ENCODE measurements at places on chromosomes 13 and 19. TPM values are rescaled to one million over a fixed set of nuclear protein-coding genes. Genes with fewer than 3 reads are reported as not detected.

Gene SERP2
- total RNA-seq, result 2.0 TPM

Gene CGB1
- not detected for total RNA-seq

Gene ZNF536
- total RNA-seq, result not detected

Gene PTPRS
- total RNA-seq, result 182 TPM

Gene ZNF66
- total RNA-seq, result 34.0 TPM

Gene IZUMO4
- 3.0 TPM for total RNA-seq

Gene LHFPL6
- total RNA-seq, result 3.9 TPM

Gene AZU1
- total RNA-seq, result 0.77 TPM

Gene MIA
- total RNA-seq, result not detected

Gene PCDH8
- 3.2 TPM for total RNA-seq

Gene CYP2S1
- 159 TPM for total RNA-seq

Gene C19orf12
- 17.5 TPM for total RNA-seq

Gene SLC25A42
- total RNA-seq, result 3.6 TPM

Gene CD209
- total RNA-seq, result not detected

Gene NTN5
- total RNA-seq, result 0.33 TPM

Gene CCDC97
- total RNA-seq, result 39.4 TPM

Gene CAMSAP3
- total RNA-seq, result 28.4 TPM

Gene ZNF134
- 44.1 TPM for total RNA-seq

Gene HMGB1
- 688 TPM for total RNA-seq

Gene RUBCNL
- 0.94 TPM for total RNA-seq

Gene SYCN
- not detected for total RNA-seq

Gene USHBP1
- 6.4 TPM for total RNA-seq

Gene OR10H1
- not detected for total RNA-seq

Gene SIRT6
- 24.9 TPM for total RNA-seq

Gene OR7C1
- total RNA-seq, result not detected

Data from H9 (cell line).